Stimulated activated CD8-positive, alpha-beta memory T cell treated with anti-CD3 and anti-CD28 coated beads, Interleukin-4, amount 100 ng/mL, for 1 hour (primary cell): ENCODE measurements at places on chromosomes 6 and 20.

GRCh38 chr6:83258517-83258916 is 65.4 kb downstream of the RWDD2A start:
- DNase-seq = no peak

GRCh38 chr20:38338849-38339520 is 7.3 kb upstream of the LBP start:
- DNase-seq = no peak

- no peak for DNase-seq
Measured at GRCh38 chr20:19916531-19917485, 100.4 kb upstream of the NAA20 start.

GRCh38 chr6:26124781-26125685 is 37.8 kb downstream of the HFE start:
- DNase-seq = no peak

DNA sequence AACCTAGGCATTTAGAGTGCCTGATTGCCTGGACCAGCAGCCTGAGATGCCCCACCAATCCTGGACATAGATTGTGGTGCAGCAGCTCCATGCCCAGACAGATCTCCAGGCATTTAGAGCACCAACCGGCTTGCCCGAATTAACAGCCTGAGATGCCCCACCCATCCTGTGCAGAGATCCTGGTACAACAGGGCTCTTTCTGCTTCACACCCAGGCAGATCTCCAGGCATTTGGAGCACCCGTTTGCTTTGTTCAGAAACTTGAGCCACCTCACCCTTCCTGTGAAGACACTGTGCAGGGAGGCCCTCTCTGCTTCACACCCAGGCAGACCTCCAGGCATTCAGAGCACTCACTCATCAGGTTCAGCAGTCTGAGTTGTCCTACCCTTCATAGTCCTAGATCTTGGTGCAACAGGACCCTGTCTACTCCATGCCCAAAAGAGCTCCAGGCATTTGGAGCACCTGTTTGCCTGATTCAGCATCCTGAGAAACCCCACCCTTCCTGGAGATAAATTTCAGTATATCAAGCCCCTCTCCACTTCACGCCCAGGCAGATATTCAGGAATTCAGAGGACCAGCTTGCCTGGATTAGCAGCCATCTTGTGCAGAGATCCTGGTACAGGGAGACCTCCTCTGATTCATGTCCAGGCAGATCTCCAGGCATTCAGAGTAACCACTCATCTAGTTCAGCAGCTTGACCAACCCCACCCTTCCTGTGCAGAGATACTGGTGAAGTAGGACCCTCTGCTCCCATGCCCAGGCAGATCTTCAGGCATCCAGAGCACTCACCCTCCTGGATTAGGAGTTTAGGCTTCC is 189.2 kb upstream of the FERMT1 start:
- DNase-seq = no peak

DNA sequence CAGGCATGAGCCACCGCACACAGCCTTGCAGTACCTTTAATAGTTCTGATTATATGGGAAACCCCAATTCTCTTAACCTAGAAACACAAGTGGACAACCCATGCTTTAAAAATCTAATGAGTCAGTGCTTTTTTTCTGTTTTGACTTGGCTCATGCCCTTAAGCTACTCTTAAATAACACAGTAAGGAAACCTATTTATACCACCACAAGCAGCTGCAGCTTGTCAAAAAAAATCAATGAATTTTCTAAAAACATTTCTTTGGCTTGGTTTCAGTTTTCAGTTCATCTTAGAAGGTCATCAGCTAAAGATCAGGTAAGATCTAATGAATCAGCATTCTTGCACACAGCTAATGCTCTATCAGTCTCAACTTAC is 124.1 kb upstream of the DST start:
- no peak for DNase-seq

GRCh38 chr6:70489364-70489763 is 76.1 kb downstream of the FAM135A start:
- DNase-seq = no peak

GRCh38 chr20:13054011-13054410 is 45.2 kb downstream of the SPTLC3 start:
- no peak for DNase-seq

- no peak for DNase-seq
Measured at GRCh38 chr6:36135053-36135731, 4.9 kb downstream of the MAPK13 start.

DNA sequence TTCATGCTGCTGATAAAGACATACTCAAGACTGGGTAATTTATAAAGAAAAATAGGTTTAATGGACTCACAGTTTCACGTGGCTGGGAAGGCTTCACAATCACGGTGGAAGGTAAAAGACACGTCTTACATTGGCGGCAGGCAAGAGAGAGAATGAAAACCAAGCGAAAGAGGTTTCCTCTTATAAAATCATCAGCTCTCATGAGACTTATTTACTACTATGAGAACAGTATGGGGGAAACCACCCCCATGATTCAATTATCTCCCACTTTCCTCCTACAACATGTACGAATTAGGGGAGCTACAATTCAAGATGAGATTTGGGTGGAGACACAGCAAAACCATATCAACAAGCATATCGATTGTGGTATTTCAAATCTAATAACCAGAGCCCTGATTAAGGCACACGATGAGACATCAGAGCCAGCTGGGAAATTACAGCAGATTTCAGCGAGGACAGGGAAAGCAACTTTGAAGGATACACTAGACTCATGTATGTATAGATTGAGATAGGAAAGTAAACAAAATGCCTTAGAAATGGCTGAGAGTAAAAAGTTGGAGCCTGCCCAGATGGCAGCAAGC is 129.8 kb upstream of the GJE1 start:
- DNase-seq = no peak

DNA sequence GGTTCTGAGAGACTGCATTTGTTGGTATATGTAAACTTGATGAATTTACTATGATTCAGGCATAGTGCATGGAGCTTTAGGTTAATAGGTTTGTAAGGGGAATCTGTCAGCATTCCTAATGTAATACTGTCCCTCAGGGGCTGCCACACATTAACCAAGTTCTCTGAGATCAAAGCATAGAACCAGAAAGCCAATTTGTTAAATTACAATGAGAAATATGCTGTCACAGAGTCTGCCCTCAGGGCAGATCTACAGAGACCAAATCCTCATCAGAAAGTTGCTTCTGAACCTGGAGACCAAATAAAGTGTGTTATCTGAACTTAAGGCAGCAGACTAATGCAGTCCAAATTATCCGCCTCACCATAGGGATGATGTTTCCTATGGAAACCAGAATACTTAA is 250.8 kb upstream of the HTR1E start:
- no peak for DNase-seq

DNA sequence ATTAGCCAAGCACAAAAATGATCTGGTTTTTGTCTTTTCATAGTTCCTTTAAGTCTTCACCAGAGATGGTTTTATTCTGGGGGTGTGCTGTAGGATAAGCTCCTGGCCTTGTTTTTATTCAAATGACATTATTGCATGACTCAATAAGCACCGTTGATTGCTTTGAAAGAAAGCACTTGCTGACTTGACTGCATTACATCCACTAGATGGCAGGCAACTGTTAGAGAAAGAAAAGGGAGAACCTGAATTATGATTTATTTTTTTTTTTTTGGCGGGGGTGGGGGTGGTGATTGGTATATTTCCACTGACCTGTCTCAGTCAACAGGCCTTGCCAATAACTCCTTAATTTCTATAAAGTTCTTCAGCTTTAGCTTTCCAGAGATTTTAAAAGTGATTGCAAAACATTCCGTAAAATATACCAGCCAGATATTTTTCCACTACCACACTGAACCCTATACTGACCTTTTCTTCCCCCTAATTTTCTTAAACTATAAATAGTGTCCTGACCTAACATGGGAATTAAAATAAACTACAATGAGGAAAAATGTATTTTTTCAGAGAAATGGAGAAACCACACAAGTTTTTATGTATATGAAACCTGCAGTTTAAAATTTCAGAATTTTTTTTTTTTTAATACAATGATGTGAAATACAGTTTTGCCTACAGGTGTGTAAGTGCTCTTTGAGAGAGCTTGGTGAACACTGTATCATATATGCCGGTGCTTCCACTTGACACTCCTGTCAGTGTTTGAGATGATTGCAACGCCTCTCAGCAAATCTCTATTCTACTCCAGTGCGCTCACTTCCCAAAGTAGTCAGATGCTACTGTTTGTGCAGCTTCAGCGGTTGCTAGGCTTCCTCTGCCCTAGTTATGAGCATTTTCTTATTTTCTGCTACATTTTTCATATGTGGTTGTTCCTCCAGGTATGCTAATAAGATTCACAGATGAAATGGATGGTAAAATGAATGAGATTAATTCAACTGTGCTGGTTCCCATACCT is 274.3 kb downstream of the CD109 start:
- no peak for DNase-seq

DNA sequence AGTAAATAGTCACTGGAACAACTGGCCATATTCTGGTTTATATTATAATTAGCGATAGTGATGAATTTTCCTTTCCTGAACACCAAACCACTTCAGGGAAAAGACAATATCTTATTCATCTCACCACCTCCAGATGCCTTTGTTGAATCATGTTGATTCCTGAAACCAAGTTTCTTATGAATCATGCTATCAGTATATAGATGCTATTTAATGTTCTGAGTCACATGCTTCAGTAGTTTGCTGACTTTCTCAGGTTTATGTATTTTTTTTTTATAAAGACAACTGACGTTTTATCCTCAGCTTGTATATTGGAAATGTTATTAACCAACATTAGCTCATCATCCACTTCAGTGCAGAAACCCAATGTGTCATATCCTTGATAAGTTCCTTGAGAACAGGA is 710.2 kb upstream of the POU3F2 start:
- no peak for DNase-seq

- DNase-seq = no peak
Measured at GRCh38 chr6:155881826-155882526, 426.3 kb upstream of the NOX3 start.

DNA sequence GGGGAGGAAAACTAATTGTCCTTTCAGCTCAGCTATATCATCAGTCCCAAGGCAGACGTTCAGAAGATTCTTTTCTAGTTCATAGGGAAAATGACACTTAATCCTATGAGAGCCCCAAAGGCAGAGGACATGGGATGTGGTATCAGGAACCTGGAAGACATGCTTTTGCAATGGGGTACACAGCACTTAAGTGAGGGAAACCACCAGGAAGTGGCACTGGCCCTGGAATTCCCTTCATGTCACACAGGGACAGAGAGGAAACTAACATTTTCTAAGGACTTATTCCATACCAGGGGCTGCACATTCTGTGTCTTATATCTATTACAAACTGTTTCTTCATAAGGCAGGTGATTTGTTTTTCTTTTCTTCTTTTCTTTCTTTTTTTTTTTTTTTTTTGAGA is 28.2 kb downstream of the VPS52 start:
- no peak for DNase-seq

DNA sequence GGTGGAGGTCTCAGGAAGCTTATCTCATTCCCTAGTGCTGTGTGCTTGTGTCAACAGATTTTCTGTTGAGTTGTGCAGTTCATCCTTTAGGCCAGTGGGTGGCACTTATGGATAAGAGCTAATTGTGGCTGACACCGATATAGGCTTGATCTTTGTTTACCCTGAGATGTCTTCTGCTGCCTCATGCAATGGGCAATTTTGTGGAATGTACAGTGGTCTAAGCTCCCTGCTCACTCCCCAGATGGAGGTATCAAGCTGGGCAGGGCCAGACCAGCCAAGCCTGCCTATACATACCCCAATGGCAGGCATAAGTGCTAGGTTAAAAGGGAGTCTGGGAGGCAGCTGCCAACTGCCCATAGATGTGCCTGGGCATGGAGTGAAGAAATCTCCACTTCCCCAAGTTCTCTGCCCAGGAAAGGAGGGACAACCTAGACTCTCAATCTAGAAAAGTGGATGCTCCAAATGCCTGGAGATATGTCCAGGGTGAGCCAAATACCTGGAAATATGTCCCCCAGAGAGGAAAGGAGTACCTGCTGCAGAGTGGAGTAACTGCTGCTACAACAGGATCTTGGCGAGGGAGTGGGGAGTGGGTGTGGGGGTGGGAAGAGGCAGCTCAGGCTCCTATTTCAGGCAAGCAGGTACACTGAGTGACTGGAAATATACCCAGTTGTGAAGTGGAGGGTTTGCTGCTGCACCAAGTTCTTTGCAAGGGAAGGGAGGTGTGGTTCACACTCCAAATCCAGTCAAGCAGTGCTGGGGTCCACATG is 53.2 kb upstream of the ARG1 start:
- DNase-seq = no peak

DNA sequence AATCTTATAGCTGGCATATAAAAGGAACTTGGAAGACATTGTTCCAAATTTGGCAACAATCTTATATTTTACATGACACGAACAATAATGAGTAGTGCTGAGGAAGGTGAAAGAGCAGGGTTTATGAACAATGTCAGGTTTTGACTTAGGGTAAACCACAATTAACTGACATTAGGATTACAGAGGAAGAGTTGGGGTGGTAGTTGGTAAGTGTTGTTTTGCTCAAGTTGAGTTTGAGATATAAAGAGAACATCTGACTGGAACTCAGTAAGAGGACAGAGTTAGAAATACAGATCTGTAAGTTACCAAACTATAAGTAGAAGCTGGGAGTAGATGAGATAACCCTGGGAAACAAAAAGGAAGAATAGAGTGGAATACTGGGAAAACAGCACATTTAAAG is 15.1 kb downstream of the RTN4IP1 start:
- no peak for DNase-seq

DNA sequence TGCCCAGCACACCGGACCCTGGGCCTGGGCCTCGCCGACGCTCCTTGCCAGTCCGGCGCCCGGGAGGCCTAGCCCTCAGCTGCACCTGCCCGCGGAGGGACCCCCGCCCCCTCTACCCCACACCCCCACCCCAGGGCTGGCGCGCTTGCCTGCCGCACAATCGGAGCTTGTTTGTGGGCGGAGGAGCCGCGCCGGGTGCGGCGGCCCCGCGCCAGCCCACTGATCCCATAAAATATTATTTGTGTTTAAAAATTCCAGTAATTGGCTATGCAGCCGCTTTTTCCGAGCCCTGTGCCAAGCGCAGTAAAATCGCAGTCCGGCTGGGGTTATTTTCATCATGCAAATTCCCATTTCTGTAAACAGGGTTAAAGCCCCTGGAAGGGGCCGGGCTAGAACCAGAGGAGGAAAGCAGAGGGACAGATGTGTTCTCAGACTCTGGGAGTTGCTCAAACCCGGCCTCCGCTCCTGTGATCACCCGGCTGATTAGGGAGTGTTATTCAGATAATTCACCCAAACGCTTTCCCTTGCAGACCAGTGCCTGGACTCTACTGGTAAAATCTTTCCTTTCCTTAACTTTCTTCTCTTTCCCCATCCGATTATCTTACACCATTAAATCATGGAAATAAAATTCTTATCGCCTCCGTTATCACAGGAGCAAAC is 93.1 kb downstream of the NCR2 start:
- no peak for DNase-seq

- no peak for DNase-seq
Measured at GRCh38 chr6:159616456-159616855, 76.6 kb downstream of the SOD2 start.

- no peak for DNase-seq
Measured at GRCh38 chr6:41408576-41408975, 73.2 kb downstream of the NCR2 start.
